ENCODE measurements at places on chromosomes 3 and 15.

GRCh38 chr3:123163141-123163540, 38.6 kb upstream of the SEC22A start:
- no peak for DNase-seq

DNA sequence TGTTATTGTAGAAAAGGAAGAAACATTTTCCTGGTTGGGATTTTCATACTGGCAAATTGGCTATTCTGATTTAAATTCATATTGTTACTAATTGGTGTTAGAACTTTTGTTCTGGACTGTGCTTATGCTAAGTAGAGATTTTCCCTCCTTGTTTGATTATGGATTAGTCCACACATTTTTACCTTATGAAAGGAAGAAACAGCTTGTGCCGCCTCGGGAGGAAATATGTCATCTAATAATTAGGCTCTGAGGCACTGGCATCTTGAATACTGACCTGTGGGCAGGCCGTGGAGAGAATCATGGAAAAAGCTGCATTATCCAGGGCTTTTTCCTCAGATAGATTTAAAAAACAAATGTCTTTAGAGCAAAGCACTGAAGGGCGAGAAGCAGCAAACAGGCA, 344.3 kb upstream of the TBL1XR1 start:
- no peak for DNase-seq

DNA sequence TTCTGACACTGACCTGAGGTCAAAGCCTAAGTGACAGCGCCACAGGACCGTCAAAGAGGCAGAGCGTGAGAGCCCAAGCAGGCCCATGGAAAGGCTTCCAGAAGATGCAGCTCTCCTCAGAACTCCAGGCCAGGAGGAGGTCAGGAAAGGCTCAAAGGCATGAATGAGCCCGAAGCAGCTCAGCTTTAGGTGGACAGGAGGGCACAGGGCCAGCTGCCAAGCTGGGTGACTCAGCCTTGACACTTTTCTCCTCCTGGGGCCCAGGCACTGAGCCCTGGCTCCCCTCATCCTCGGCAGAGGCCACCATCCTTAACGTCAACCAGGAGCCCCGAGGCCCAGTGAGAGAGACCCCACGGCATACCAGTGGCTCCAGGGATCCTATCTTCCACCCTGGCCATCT, 62.9 kb downstream of the ADCY5 start:
- no peak for DNase-seq

- DNase-seq: no peak
These were observed 15.8 kb upstream of the NFKBIZ start for GRCh38 chr3:101833446-101833974.

DNA sequence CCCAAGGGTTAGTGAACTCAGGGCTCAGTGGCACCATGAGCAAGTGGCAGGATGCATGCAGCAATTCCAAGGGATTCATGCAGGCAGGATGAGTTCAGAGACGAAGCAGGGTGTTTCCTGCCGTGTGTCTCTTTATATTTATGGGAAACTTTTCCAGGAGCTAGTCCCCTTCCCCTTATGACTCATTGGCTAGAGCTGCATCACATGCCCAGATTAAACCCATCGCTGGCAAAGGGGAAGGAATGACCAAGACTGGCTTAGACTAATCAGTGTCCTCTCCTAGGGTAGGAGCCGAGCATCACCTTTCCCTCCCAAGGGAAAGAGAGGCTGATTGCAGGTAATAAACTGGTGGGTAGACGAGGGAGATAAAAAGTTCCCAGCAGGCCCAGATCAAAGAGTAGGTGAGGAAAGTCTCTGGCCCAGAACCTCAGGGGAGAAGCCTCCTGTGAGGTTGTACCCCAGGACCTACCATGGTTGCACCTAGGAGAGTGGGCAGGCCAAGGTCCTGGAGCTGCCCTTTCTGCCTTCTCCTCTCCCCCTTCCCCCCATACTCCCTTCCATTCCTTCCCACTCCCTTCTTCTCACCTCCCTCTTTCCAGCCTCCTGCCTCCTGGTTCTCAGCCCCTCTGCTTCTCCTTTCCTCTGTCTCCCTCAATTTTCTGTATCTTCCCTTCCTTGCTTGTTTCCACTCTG, 67.8 kb upstream of the ITGA11 start:
- no peak for DNase-seq

GRCh38 chr15:64772488-64772887, 2.9 kb downstream of the RBPMS2 start:
- no peak for DNase-seq

GRCh38 chr15:77038312-77039216, 32.3 kb downstream of the TSPAN3 start:
- DNase-seq: no peak

DNA sequence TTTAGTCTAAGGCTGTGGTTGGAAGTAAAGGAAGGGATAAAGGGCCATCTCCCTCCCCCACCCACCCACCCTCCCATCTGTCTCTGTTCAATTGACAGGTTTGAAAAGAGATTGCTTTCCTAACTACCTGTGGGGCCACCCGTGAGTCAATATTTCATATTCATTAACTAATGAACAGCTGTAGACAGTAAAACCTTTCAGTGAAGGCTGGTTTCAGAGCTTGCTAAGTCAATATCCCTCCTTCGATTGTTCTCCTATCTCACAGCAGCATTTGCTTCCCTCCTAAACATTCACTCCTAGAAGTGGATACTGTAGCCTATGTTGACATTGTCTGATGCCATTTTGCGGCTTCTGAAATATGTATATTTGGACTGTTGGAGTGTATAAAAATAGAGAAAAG, 85.9 kb upstream of the SYNPR start:
- no peak for DNase-seq

- no peak for DNase-seq
These were observed 36.8 kb upstream of the SEC13 start for GRCh38 chr3:10357592-10358308.

DNA sequence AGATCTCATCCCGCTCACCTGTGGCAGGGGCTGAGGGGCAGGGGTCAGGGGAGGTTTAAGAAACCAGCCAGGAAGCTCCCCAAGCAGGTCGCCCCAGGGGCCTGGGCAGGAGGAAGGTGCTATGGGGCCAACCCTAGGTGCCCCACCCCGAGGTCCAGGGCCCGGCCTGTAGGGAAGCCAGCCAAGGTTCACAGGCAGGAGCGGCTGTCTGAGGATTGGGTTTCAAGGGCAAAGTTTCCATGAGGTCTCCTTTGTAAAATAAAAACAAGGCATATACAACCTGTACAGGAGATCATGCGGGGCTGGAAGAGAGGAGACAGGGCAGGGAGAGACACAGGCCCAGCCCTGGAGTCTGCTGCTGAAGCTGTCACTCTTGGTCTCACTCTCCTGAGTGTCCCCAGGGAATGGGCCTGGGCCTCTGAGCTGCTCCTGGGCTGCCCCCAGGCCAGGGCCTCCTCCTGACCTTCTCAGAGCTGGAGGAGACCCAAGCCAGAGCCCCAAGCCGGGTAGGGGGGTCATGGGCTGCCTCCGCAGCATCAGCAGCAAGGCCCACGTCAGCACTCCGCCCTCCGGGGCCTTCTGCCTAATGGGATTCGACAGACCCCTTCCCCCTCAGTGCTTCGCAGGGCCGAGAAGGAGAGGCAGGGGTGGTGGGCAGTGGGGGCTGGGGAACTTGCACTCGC, 5.5 kb downstream of the CPLX3 start:
- DNase-seq: no peak

- no peak for DNase-seq
These were observed 44.0 kb upstream of the PCSK6 start for GRCh38 chr15:101533371-101534140.

DNA sequence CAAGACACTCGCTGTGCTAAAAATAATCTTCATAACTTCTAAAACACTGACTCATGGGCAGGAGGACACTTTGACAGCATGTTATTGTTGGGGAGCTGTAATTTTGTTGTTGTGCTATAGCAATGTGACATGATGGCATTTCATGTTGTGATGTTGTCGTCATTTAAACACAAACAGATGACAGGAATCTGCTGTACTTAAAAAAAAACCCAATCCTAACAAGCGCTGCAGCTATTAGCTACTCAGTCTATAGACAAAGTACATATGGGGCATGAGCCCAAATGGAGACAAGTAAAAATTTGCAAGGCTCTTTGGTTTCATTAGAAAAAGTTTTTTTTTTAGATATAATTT, 828 bp upstream of the ATOSA start:
- no peak for DNase-seq

- no peak for DNase-seq
These were observed 1.3 kb downstream of the RAP2B start for GRCh38 chr3:153163393-153163724.

GRCh38 chr3:50971487-50971924, 296.8 kb downstream of the DOCK3 start:
- peak; percentile 53 for DNase-seq

GRCh38 chr15:57220205-57220604, 156.1 kb upstream of the CGNL1 start:
- DNase-seq: no peak

DNA sequence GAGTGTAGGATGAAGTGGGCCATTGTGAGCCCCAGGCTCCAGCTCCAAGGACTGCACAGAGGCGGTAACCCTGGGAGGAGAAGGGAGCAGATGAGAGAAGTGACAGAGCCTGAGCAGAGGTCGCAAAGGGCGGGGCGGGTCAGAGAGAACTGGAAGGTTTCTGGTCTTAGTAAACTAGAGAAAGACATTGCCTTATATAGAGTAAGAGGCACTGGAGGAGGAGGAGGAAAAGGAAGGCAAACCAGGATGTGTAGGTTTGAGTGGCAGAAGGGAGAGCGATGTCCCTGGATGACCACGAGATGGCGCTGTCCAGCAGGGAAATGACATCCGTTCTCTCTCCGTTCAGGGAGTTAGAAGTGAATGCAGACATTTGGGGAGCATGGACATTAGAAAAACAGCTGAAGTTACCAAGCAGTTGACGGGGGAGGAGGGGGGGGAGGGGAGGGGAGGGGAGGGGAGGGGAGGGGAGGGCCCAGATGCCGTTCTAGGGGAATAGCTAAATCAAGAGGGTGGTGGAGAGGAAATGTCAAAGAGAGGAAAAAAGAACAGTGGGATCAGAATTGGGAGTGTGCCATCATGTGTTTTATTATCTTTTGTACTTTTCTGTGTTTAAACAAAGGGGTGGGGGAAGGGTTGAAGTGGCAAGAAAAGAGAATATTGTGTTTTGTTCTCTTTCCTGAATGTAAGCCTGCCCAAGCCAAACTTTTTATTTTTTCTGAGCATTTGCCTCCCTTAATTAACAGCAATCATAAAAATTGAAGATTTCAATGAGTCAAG, 48.8 kb downstream of the STARD5 start:
- peak; percentile 90 for DNase-seq

- no peak for DNase-seq
These were observed 3.3 kb downstream of the ETV5 start for GRCh38 chr3:186105543-186105942.

- no peak for DNase-seq
These were observed 41.8 kb downstream of the SLC24A1 start for GRCh38 chr15:65663521-65663920.

- DNase-seq: no peak
These were observed 85.8 kb upstream of the RASGRP1 start for GRCh38 chr15:38650384-38650783.

DNA sequence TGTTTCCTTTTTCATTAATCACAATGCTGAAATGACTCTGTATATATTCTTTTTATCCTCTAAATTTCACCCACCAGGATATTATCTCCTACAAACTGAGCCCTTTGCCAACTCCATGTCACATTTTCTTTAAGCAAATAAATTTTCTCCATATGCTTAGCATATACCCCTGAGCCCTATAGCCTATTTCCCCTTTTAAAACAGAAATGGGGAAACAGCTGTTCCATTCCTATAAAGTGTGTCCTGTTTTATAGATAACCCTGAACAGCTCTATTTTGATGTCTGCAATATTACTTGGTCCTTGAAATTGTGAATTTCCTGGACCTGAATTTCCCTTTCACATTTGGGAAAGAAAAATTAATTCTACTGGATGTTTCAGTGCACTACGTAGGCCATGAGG, 15.6 kb upstream of the FILIP1L start:
- no peak for DNase-seq

GRCh38 chr3:138591392-138591791, 2.7 kb downstream of the CEP70 start:
- DNase-seq: no peak

DNA sequence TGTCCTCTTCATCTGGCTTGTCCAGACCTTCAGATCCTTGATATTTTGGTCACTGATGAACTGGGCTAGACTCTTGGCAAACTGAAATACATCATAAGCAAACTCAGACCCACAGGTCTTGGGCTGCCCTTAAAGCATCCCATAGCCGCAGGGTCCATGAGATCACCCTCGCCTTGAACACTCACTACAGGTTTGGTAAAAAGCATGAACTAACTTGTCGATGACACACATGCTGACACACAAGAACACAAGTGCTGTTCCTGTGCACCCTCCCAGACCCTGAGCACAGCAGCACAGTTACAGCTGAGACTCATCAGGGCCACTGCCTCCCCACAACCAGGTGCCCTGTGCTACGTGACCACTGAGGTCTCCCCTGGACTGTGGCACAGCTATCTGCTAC, 21.0 kb downstream of the PFKFB4 start:
- DNase-seq: no peak

GRCh38 chr3:107803170-107803569, 280.4 kb downstream of the BBX start:
- no peak for DNase-seq

DNA sequence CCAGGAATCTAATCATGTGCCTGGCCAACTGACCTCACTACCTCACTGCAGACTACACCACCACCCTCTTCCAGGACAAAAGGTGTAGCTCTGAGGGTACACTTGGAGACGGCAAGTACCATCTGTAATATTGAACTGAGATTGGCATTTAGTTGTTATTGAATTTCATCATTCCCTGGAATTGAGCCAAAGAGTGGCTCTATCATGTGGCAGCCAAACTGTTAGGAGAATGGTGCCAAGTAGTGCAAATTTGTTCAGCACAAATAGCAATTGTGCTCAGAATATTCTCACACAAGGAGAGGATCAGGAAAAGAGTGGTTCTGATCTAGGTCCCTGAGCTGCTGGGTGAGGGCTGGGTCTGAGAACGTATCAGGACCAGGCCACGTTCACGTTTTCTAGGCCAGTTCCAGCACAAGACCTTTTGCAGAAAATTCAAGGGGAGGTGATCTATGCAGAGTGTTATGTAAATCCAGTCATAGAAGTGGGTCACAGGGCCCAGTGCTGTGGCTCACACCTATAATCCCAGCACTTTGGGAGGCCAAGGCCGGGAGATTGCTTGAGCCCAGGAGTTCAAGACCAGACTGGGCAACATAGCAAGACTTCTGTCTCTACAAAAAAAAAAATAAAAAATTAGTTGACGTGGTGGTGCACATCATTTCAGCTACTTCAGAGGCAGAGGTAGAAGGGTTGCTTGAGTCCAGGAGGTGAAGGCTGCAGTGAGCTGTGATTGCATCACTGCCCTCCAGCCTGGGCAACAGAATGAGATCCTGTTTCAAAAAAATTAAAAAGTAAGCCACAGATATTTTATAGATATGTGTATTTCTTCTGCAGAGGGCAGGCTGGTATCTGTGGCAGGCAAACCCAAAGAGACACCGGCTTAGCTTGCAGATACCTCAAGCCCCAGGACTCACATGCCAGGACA, 31.9 kb upstream of the CFAP161 start:
- DNase-seq: no peak

- peak; percentile 49 for DNase-seq
These were observed 109.3 kb downstream of the OXNAD1 start for GRCh38 chr3:16374047-16374934.

GRCh38 chr3:79436387-79436786, 331.4 kb downstream of the ROBO1 start:
- no peak for DNase-seq

All from CD8-positive, alpha-beta T cell (primary cell).